Brain microvascular endothelial cell (primary cell): ENCODE measurements at places on chromosomes 4 and X.

GRCh38 chrX:67351411-67351810 is 192.4 kb upstream of the AR start:
- no peak for DNase-seq

DNA sequence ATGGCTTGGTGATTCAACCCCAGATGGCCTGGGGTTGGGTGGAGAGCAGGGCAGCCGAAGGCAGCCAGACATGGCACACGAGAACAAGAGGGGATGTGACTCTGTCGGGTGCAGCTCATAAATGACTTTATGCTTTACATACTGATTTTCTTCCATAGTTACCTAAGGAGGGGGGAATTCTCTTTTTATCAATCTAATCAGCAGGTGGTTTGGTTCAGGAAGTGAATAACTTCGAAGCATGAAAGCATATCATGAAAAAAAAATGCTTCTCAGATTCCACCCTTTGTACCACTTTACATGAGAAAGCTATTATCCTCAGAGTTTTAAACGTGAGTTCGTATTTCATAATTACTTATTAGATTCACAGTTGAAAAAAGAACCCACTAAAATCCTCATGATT is 908.9 kb upstream of the LCORL start:
- DNase-seq, result no peak

- peak; percentile 8 for DNase-seq
Observed at GRCh38 chrX:107025545-107025944, 25.5 kb upstream of the MORC4 start.

DNA sequence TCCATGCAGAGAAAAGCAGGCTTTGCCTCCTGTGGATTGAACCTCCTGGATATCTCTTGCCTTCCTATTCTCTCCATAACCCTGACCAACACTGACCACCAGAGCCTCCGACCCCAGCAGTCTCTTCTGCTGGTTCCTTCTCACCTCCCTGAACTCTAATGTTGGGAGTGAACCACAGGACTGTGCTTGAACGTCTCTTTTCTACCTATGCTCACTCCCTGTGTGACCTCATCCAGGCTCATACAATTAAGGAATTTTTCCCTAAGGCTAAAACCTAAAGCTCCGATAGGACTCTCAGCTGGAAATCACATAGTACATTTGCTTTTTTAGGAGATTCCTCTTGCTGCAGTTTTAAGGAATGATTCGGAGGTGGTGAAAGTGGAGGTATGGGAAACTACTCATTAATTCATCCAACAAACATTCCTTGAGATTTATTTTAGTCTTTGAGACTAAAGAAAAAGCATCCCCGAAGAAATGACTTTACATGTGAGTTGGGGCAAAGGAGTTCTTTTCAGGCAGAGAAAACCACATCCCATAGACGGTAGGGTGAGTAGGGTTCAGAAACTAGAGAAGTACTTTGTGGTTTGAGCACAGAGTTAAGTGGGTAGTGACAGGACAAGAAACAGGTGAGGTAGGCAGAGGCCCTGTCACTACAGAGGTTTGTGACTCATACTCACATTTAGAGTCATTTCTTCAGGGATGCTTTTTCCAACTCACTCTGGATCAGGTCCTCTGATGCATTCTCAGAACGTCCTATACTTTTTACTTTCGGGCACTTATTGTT is 30.8 kb downstream of the NDNF start:
- DNase-seq, result no peak

DNA sequence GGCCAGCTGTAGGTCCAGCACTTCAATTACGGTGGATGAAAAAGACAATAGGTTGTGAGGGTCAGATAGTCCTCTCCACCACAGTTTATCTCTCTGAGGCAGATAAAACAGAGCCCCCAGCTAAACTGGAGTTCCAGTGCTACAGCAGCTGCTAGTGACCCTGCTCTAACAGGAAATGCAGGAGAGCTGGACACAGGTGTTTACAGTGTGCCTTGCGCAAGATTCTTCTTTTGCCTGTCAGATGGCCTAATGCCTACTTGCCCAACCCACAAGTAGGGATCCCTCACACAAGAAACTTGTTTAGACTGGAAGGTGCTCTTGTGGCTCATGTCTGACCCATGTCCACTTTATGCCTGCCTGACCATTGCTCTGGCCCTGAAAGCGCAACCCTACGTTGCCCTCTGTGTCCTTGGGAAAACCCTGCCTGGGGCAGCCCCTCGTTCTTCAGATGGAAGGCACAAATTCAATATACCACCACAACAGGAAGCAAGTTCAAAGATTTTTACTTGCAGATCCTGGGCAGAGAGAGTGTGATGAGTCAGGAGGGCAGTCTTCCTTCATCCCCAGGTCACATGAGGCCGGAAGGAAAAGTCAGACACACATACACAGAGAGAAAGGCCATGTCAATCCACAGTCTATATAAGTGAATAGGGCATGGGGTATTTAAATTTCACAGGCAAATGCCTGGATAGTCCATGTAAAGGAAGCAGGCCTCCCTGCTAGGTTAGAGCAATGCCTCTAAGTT is 105.1 kb upstream of the ADGRL3 start:
- DNase-seq, result no peak

- DNase-seq, result peak; percentile 9
Observed at GRCh38 chr4:137994853-137995252, 247.3 kb downstream of the SLC7A11 start.

DNA sequence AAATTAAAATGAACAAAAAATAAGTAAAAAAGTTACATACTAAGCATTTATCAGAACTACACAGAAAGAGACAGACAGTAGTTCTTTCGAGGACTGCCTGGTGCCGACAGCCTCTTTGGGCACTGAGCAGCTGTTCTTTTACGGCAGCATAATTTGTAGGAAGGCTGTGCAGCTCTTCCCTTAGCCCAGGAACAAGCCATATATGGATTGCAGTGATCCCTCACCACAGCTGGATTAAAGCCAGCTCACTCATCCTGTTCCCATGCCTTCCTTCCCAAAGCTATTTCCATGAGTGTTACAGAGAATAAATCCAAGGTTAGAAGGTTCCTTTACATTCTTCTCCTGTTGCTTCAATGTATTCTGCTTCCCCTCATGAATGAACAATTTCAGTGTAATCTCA is 71.7 kb downstream of the DDX60L start:
- peak; percentile 90 for DNase-seq

DNA sequence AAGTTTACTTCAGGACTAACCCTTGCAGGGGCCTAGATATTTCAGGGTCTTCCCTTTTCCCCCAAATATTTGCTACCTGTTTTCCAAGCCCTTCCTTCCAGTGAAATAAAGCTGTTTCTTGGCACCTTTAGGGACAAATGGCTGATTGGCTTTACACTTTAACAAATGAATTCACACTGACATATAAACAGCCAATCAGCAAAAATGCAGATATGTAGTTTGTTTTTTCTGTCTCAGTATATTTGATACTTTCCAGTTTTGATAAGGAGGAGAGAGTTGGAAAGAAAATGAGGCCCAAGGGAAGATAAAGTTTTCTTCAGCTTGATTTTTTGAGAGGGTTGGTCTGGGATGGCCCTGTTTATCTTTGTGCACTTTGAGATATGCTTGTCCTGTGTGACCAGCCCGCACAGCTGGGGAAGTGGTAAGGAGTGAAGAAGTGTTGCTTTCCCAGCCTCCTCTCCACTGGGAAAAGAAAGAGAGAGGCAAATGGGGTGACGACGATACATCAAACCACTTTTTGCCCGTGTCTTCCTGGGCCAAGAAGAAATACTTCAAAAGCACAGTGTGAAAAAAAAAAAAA is 67.5 kb downstream of the MGST2 start:
- no peak for DNase-seq

- DNase-seq, result no peak
Observed at GRCh38 chrX:105567082-105567481, 255.3 kb upstream of the NRK start.

GRCh38 chr4:119299741-119300100 is 22.2 kb downstream of the FABP2 start:
- no peak for DNase-seq

GRCh38 chr4:74335341-74336021 is 27.2 kb downstream of the EPGN start:
- no peak for DNase-seq

DNA sequence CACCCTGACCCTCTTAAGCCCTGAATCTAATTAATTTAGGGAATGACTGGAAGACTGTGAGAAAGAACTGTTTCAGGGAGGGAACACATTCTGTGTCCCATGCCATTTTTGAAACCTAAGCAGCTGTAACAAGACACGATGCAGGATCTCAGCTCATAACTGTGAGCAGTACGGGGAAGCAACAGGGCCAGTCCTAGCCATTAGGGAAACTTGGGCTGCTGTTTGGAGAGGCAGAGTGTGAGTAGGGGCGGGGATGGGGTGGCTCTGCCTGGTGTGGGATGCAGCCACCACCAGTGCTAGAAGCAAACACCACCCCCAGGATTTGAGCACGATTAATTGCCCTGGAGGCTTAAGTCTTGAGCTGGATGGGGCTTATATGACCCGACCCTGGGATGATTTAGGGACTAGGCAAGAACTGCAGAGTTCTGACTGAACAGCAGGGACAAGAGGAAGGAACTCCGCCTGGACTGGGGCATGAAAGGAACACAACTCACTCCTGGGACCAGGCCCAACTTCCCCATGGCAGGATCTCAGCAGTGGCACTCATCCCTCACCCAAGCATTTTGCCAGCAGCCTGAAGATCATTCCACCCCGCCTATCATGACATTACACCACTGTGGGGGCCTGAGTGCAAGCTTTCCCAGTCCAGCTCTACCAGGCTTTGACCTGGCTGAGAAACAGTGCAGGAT is 43.1 kb downstream of the ATRX start:
- no peak for DNase-seq

- DNase-seq, result no peak
Observed at GRCh38 chr4:55838356-55838755, 15.1 kb upstream of the EXOC1 start.

- no peak for DNase-seq
Observed at GRCh38 chrX:614136-614535, 16.5 kb upstream of the SHOX start.
